T-helper 2 cell treated with Interferon-gamma antibody and Interleukin-4, amounts not matched to agents 5 μg/mL and 100 μg/mL, for 36 hours (primary cell): ENCODE measurements at places on chromosomes 11 and 22.
A peak's percentile ranks its signal among the peaks of the same experiment; 100 is the strongest.

DNA sequence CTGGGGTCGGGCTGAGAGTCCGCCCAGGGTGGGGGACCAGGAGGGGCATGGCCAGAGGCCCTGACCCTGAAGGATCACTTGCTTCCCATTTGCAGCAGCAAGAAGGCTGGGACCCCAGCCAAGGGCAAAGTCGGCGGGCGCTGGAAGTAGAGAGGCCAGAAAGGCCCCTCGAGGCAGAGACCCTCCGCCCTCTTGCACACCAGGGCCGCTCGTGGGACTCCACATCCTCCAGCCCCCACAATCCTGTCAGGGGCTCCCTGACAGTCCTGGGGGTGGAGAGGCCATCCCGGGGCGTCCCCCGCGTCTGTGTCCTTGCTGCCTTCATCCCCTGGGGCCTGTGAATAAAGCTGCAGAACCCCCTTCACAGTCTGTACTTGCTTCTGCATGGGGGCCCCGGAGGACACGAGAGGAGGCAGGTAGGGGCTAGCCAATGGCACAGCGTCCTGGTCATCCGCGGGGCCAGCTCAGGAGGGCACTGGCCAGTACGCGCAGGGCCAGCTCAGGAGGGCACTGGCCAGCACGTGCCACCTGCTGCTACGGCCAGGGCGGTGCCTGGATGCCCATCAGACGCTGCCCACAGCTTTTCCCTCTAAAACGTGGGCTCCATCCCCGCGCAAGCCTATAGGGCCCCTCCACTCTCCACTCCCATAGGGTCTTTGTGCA is 8.7 kb upstream of the MRPL23 start:
- DNase-seq: no peak

- DNase-seq: no peak
Observed at GRCh38 chr22:38724926-38725571, 19.3 kb downstream of the GTPBP1 start.

DNA sequence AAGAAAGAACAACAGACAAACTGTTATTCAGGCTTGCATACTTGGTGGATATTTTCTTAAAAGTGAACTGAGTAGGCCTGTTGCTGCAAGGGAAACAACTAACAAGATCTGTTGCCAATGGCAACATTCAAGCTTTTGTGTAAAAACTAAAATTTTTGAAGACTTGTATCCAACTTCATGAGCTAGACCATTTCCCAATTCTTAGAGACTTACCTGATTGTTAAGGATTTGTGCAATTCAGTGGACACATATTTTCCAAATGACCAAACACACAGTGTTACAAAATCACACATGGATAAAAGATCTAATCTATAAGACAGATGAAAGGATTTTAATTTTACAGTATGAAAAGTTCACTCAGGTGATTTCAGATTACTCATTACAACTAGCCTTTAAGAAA is 564.1 kb downstream of the CNTN5 start:
- DNase-seq: no peak

GRCh38 chr22:41245917-41246499 is 5.3 kb upstream of the CHADL start:
- DNase-seq: no peak

- peak; percentile 30 for DNase-seq
Observed at GRCh38 chr11:128848815-128849455, 18.2 kb downstream of the KCNJ1 start.

GRCh38 chr11:79432138-79432537 is 8.7 kb downstream of the TENM4 start:
- no peak for DNase-seq

- no peak for DNase-seq
Observed at GRCh38 chr11:94031625-94032024, 10.5 kb downstream of the HEPHL1 start.

- DNase-seq: no peak
Observed at GRCh38 chr22:47442821-47443220, 680.4 kb downstream of the TBC1D22A start.

DNA sequence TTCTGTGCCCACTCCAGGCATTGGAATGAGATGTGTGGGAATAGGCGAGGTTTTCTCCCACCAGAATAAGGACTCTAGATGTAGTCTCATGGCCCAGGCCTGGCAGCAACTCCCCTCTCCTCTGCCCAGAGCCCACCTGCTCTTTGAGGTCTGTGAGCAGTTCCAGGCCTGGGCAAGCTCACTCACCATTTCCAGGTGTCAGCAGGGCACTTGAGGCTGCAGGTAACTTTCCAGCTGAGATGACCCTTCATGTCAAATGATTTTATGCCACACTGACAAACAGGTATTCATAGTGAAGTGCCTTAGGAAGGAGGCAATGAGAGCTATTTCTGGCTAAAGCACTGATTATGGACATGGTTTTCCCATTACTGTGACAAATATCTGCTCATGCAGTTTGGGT is 123.3 kb upstream of the CCDC90B start:
- DNase-seq: no peak

DNA sequence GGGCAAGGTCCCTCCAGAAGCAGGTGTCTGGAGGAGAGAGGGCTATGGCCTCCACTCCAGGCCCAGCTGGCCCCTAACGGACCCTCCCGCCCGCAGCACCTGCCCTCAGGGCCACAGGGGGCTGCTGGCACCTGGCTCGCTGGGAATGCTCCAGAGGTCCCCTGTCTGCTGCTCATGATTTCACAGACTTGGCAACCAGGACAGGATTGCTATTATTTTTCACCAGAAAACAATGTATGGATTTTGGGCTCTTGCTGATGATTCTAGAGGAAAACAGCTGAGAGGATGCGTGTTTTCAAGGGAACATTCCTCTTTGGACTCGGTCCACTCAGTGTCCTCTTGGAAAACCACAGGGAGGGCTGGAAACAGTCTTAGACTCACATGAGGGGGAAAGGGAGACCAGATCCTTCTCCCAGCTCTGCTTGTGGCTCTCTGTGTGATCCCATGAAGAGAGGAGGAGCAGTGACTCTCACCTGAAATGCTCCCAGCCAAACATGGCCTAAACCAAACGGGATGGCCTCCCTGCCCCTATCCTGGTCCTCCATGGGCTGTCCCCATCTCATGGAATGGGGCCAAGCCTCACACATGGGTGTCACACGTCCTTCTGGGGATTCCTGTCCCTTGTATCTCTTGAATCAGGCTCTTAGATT is 15.8 kb downstream of the MYEOV start:
- DNase-seq: no peak
